ENCODE measurements at places on chromosomes 4 and X. TPM values are rescaled to one million over a fixed set of nuclear protein-coding genes. Genes with fewer than 3 reads are reported as not detected.

GLRA2 gene
- polyA plus RNA-seq = not detected

RBMXL3 gene
- polyA plus RNA-seq = not detected

PITX2 gene
- 0.40 TPM for polyA plus RNA-seq

TBX22 gene
- not detected for polyA plus RNA-seq

ZFP42 gene
- not detected for polyA plus RNA-seq

HSFX3 gene
- not detected for polyA plus RNA-seq

SYNPO2 gene
- 71.7 TPM for polyA plus RNA-seq

MAP3K15 gene
- polyA plus RNA-seq = 0.14 TPM

All from fibroblast of lung (primary cell).